Stimulated activated CD4-positive, alpha-beta T cell treated with anti-CD3 and anti-CD28 coated beads, Interleukin-1b, Interleukin-23, amount 100 ng/mL, for 1 hour (primary cell): ENCODE measurements at places on chromosomes 4 and X.

DNA sequence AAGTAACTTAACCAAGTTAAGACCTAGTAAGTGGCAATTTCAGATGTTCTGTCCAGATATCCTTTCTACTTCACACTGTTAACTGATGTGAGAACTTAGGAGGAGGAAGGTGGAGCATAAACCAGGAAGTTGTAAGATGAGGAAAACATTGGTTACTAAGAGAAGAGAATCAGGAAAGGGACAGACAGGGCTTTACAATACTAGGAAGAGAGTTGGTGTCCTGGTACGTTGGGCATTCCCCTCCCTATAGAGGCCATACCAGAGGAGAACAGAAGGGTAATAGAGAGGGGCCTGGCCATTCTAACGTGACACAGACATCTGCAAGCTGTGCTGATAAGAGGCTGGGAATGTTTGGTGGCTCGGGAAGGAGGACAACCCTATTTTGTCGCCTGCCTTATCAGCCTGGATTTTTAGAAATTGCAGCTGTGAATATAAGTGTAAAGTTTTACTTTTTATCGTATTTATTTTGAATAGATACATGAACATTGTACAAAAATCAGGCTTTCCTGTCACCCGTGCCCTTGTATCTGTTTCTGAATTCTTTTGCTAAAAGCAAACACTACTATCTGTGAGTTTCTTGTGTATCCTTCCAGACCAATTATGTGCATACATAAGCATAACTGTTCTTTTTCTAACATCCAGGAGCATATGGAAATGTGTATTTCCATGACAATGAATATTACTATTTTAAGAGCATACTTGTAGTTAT lies 53.5 kb upstream of the HPRT1 start:
- DNase-seq: no peak

DNA sequence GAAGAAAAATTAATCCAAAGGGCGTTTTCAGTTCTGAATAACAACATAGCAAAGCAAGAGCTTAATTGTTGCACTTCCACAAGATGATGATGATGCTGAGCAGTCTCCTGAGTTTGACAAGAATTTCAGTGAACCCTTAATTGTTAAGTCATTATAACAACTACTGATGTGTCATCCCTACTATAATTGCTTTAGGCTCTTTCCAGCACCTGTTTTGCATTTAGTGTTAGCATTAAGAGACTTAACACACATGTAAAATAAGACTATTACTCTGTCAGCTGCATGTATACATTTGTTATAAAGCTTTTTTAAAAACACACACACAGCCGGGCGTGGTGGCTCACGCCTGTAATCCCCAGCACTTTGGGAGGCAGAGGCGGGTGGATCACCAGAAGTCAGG lies 37.9 kb upstream of the GALNT7 start:
- DNase-seq: no peak

GRCh38 chr4:112515198-112516065 lies 548 bp downstream of the NEUROG2 start:
- DNase-seq: no peak

- no peak for DNase-seq
Measured at GRCh38 chrX:135009057-135009610, 13.2 kb downstream of the RTL8B start.

- no peak for DNase-seq
Measured at GRCh38 chr4:146061610-146062334, 113.7 kb upstream of the LSM6 start.
